ENCODE measurements at places on chromosomes 6 and 20.

DNA sequence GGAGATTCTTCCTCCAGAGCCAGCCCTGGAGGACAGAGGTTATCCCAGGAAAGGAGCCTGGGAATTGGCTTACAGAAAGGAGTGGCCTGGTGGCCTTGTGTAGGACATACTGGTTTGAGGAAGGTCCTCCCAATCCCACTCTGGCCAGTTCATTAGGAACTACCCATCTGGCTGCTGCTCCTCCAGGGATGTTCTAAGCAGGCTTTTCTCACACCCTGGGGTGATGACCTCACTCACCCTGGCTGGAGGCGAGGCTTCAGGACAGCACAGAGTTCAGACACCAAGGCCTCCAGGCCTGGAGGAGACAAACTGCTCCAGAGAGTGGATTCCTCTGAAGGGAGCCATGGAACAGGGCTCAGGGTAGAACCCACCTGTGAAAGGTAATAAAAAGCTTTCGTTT is 8.9 kb downstream of the GNMT start:
- no peak for DNase-seq

DNA sequence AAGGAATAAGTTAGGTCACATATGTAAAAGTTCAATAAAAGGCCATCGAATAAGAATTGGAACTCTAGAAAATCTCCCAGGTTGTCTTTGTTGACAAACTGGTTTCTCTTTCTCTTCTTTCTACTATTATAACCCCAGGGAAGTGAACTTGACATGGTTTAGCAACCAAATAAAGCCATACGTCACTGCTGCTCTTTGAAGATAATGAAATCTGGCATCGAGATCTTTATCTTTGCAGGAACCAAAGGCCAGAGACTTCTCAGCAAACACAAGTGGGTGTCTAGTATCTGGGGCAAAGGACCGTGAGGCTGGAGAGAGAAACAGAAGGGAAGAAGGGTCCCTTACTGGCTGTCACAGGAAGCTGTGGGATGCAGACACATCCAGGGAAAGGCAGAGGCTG is 286.7 kb upstream of the CDYL start:
- no peak for DNase-seq

DNA sequence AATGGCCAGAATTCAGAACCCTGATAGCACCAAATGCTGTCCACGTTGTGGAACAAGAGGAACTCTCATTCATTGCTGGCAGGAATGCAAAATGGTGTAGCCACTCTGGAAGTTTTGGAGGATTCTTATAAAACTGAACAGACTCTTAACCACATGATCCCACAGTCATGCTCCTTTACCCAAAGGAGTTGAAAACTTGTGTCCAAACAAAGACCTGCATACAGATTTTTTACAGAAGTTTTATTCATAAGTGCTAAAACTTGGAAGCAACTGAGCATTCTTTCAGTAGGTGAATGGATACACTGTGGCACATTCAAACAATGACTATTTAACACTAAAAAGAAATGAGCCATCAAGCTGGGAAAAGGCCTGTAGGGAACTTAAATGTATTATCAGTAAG is 32.5 kb downstream of the PREP start:
- no peak for DNase-seq

DNA sequence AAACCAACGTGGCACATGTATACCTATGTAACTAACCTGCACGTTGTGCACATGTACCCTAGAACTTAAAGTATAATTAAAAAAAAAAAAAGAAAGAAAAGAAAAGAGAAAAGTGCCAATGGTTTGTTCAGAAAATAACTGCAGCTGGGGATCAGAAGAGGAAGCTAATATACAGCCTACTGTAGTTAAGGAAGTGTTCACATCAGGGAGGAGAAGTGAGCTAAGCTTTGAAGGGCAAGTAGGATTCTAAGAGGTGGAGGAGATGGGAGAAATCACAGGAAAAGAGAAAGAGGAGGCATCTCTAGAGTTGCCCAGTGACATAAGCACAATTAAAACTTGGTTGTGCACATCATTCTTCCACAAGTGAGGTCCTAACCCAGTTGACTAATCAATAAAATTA is 214.4 kb upstream of the DTNBP1 start:
- DNase-seq: no peak

DNA sequence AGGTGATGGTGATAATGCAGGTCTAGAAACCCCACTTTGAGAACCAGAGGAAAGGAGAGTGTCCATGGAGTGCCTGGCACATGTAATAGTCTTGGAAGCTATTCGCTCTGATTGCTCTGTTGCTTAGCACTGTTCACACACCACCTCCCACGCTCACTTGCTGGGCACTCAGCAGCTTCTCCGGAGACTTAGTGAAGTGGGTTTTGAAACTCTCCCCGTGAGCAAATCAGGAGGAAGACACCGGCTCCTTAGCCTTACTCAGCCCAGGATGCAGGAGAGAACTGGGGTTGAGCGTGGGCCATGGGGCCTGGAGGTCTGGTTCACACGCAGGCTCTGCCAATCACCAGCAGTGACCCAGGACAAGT is 22.2 kb downstream of the BMP7 start:
- DNase-seq: no peak

GRCh38 chr6:155171747-155172449 is 91.9 kb upstream of the CLDN20 start:
- DNase-seq: no peak

GRCh38 chr6:147449405-147450161 is 58.9 kb upstream of the SAMD5 start:
- no peak for DNase-seq

- no peak for DNase-seq
Observed at GRCh38 chr6:69926745-69927144, 60.4 kb downstream of the COL19A1 start.

DNA sequence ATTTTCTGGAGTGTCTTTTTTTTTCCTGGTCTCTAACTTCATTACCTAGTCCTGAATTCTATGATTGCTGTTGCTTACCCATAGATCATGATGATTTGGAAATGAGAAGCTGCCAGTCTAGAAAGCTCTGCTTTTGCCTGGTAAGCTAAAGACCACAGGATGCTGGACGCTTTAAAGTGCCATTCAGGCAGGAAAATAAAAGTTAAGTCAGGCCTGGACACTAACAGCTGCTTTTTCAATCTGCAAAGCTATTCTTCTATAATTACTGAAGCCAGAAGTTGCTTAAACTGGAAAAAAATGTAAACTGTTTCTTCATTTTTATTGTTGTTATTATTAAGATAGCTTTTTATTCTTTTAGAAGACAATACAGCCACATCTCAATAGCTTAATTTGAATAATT is 129.8 kb upstream of the SPACA1 start:
- DNase-seq: no peak

DNA sequence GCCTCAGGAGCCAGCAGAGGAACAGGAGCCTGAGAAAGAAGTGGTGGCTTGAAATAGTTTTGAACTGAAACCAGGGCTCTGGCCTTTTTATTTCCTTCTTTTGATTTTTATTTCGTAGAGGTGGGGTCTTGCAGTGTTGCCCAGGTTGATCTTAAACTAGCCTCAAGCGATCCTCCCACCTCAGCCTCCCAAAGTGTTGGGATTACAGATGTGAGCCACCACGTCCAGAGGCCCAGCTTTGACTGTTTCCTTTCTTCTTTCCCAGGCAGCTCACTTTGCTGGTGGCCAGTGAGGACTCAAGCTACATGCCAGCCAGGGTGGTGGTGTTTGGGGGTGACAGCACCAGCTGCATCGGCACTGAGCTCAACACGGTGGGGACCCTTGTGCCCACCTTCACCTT is 20.5 kb downstream of the CUL9 start:
- DNase-seq: no peak

DNA sequence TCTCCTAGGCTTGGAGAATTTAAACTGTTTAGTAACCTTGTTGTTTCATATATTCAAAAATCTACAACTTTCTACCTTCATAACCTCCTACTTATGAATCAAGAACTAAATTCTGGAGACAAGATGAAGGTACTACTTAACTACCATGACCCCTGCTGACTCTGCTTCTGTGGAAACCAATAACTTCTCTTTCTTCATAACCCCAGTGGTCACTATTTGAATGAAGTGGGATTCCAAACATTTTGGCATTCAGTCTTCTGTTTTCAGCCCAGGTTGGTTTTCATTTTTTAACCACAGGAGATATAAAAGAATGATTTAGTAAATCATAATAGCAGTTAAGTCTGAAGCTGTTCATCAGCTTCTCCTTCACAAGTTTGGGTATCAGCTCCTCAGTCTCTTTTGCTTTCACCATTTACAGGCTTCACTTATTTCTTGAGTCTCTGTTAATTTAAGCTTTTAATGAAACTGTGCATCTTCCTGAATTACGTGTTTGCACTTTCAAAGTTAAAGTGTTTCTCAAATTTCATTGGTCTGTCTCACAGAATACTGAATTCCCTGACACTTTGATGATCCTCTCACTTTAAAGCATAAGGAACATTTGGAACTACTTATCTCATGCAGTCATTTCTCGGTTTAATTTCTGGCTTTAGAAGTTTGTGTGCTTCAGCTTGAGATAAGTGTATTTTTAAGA is 9.5 kb downstream of the SENP6 start:
- no peak for DNase-seq

- DNase-seq: no peak
Observed at GRCh38 chr20:3010985-3011723, 32.3 kb upstream of the GNRH2 start.

DNA sequence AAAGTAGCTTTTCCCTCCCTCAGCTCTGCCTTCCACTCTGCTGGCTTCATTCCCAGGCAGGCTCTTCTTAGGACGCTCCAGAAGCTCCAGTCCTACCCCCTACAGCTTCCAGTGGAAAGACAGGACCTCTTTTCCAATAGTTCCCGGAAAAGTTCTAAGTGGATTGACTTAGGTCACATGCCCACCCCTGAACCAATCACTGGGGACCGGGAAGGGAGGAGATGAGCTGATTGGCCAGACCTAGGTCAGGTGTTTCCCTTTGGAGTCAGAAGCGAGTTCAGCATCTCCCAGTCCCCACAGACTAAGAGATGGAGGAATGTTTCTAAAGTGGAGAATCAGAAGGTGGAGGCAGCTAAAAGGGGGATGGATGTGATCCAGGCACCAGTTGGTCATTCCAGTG is 62.9 kb upstream of the KCNG1 start:
- DNase-seq: no peak

GRCh38 chr6:14035071-14035847 is 82.3 kb upstream of the CD83 start:
- DNase-seq: no peak

DNA sequence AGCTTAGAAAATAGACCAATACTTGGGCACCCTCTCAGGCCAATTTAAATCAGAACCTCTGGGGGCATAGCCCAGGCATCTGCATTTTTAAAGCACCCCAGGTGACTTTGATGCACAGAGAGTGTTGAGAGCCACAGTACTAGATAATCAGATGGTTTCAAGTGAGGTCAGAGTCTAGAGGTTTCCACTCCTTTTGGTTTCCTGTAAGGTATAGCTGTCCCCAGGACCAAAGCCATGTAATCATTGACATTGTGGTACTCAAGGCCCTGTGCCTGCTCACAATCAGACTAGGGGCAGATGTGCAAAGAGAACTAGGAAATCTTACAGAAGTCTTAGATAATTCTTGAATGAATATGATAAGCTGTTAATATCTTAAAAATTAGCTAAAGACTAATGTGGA is 9.1 kb downstream of the FILIP1 start:
- no peak for DNase-seq

DNA sequence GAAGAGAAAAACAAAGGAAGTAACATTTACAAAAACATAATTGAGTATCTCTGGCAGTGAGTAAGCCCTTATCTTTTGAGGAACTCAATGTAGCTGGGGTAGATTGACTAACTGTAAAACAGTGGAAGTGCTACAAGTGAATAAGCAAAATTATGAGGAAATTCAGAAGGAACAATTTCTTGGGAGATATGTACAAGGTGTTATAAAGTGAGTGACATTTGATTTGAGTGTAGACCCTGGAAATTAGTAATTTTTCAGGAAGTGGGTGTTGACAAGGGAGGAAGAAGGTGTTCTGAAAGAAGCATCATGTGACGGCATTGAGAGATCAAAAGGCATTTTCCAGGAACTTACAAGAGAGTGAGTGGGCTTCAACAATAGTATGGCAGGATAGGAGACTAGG is 22.2 kb downstream of the XRN2 start:
- no peak for DNase-seq

DNA sequence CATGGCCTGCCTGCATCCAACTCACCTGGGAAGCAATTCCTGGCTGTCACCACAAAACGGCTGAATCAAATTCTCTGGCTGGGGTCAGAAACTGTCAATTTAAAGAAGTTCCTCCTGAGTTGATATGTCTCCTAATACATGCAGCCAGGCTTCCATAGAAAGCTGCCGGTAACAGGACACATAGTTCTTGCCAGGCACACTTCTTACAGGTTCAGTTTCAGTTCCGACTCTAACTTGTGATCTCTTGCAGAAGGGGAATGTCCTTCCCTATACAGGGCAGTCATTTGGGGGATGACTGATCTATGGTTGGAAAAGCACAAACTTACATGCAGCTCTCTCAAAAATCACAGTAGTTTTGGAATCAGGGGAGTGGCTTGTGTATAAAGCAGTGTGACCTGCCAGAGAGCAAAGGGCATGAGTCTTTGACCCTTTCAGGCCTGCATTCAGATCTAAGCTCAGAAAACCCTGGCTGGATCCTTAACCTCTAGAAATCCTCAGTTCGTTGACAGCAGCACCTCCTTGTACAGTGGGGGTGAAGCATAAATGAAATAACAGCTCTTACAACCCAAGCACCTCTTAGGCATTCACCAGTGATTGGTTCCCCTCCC is 195.6 kb downstream of the SCP2D1 start:
- DNase-seq: no peak

- no peak for DNase-seq
Observed at GRCh38 chr6:111989743-111990142, 64.2 kb upstream of the CCN6 start.

GRCh38 chr6:42514745-42515144 is 49.1 kb upstream of the UBR2 start:
- DNase-seq: no peak
